ELF-1 (cell line): ENCODE measurements at places on chromosomes 4 and X.

- peak; percentile 23 for DNase-seq
Measured at GRCh38 chrX:150482537-150483206, 85.7 kb upstream of the MTM1 start.

- no peak for DNase-seq
Measured at GRCh38 chr4:107746161-107746560, 26.1 kb upstream of the PAPSS1 start.

- DNase-seq: peak; percentile 67
Measured at GRCh38 chr4:184983672-184984356, 34.5 kb upstream of the HELT start.

GRCh38 chr4:80172203-80172602 lies 25.1 kb upstream of the PRDM8 start:
- no peak for DNase-seq

DNA sequence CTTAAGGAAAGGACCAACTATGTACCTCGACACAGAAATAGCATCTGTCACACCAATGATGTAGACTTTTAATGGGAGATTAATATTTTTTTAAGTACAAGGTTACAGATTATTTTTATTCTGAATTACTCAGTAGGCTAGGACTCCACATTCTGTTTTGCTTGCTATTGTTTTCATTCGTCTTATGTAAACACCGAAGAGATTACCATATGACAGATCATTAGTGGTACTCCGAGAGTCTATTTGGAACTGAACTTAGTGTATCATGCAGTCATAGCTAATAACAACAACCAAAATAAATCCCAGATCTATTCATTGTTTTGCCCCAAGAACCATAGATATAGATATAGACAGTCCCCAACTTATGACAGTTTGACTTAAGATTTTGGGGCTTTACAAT lies 139.7 kb upstream of the SPRY1 start:
- no peak for DNase-seq

GRCh38 chrX:38606821-38607220 lies 45.5 kb downstream of the TSPAN7 start:
- no peak for DNase-seq

DNA sequence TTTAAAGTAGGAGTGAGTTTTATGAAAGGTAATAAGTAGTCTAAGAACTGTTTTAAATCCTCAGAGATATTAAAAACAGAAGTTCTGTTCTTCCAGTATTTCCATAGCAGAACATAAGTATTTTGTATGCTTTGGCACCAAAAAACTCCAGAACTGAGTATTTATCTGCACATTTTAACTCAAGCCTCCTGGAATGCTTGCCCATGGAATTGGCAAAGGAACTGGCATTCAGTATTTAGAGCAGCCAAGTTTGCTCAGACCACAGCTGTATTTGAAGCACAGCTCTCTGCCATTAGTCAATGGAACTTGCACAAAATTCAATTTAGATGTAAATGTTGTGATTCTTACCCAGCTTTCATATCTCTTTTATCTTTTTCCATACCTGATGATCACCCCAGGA lies 42.2 kb downstream of the NDNF start:
- no peak for DNase-seq

DNA sequence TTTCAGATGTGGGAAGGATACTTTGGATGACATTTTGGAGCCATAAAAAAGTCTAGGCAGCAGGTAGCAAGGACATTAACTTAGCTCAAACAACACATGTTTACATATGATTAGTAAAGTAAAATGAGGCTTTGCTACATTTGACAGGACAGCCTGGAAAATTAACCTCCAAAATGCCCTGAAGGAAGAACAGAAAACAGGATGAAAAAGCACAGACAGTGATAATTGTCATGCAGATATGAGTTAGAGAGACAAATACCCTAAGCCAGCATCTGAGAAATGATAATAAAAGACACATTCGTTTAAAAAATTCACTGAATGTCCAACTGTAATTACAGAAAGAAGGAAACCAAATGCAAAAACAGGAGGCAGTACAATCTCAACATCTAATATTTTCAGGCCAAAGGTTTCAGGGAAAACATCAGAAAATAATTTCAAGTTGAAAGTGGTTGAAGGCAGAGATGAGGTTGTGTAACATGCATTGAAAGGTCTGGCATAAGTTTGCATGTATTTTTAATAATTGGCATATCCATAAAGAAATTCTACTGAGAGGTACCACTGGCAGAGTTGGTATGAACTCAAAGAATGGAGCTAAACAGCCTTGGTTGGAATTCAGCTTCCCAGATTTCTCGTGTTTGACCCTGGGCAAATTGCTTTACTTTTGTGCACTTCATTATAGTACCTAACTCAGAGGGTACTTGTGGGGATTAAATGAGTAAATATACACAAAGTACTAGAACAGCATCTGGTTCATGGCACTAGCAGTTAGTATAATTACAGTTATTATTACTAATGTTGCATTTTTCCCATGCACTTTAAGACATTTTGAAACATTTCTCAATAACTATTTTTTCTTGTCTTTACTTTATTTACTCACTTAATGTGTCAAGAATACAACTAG lies 54.4 kb upstream of the MAP9 start:
- DNase-seq: no peak

GRCh38 chr4:17650406-17650805 lies 36.0 kb downstream of the MED28 start:
- no peak for DNase-seq

GRCh38 chrX:118761939-118762707 lies 34.7 kb downstream of the IL13RA1 start:
- no peak for DNase-seq

DNA sequence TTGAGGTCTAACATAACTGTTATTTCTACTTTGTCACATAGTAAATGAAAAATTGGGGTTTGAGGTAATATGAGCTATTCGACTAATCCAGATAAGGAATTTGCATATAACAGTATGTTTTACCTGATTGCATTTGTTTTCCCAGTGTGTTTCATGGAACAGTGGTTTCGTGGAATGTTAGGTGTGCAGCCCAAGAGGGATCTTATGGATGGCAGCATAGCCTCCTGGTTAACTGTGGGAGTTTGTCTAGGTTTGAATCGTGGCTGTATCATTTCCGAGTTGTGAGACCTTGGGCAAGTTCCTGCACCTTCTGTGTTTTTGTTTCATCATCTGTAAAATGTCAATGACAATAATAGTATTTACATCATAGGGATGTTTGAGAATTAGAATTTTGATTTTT lies 7.9 kb downstream of the BMPR1B start:
- no peak for DNase-seq

- no peak for DNase-seq
Measured at GRCh38 chrX:701673-702072, 71.1 kb downstream of the SHOX start.

DNA sequence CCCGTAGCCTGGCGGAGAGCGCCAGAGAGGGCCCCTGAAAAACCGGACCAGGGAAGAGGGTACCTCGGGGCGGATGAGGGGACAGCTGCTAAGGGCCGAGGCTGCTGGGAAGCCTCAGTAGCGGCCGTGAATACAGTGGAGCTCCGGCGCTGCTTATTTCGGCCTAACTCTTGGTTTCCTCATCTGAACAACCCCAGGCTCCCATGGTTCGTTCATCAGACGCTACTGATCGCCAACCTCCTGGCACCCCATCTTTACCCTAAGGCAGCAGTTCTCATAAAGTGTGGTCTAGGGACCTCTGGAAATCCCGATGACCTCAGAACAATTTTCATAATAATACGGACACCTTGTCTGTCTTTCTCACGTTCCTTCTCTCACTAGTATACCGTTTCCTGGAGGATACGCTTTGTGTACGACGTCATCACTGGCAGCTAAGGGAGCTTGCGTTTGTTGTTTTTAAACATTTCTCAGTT lies 645 bp upstream of the RAB28 start:
- DNase-seq: no peak

DNA sequence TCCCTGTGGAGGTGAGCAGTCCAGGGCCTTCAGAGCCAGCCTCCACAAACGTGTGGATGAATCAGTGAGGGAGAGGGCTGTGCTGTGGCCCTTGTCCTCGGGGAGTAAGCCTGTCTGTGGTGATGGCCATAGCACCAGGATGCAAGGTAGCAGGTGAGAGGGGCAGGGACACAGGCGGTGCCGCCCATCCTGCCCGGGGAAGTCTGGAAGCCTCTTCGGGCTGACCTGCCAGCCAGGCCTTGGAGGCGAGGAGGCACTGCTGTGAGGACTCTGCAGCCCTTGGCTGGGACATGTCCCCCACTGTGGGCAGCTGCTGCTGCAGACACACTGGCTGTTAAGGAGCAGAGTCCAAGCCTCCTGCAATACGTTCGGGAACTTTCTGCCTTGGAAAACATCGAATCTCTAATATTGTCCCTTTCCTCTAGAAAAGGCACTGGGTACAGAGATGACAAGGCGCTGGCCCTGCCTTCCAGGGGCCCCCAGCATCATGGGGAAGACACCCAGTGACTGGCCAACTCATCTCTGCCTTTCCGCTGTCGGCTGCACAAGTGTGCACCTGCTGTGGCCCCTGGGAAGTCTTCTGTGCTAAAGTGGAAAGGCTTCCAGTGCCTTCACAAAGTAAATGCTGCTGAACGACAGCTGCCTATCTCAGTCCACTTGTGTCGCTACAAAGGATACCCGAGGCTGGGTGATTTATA lies 101.4 kb downstream of the ADRA2C start:
- DNase-seq: no peak

GRCh38 chr4:182188622-182189021 lies 54.6 kb upstream of the TENM3 start:
- no peak for DNase-seq

GRCh38 chr4:4695497-4695896 lies 153.6 kb upstream of the STX18 start:
- DNase-seq: no peak

DNA sequence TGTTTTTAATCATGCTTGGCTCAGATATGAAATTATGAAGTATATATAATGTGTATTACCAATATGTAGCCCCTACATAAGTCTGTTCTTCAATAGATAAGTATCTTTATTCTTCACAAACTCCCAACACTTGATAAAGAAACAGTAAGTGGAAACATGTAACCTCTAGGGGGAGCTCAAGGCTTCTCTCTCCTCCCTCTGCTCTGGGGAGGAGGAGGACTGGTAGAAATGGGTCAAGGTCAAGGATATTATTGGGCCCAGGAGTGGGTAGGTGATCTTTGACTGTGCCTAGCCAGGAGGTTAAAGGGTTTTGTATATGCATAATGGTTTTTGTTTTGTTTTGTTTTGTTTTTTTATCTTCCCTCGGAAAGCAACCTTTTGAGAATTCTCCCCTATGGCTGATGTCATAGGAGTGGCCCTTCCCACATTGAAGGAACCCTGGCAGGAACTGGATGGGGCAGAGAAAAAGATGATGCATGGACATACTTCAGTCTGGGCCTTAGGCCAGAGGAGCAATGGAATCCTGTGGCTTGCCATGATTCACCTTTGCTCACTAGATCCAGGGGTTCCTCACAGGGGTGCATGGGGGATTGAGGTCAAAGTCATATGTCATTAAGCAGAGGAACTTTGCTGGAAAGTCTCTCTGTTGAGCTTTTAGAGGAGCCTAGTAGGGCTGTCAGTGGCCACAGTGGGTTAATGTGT lies 460.3 kb downstream of the MID1IP1 start:
- DNase-seq: peak; percentile 24

DNA sequence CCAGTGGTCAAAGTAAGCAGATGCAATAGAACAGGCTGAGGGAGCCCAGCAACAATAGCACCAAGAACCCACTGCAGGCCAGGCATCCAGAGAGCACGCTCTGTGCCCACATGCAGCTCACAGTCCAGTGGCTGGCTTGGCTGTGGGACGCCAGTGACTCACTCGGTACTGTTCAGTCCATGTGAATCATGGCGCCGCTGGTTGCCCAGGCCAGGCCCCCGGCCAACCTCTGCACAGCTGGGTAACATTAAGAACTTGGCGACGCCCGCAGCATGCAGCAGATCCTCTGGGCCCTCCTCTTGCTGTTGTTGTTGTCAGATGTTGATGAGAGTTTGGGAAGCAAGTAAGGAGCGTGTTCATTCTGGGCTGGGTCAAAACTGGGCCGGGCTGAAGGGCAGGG lies 60.5 kb downstream of the MSX1 start:
- DNase-seq: no peak

DNA sequence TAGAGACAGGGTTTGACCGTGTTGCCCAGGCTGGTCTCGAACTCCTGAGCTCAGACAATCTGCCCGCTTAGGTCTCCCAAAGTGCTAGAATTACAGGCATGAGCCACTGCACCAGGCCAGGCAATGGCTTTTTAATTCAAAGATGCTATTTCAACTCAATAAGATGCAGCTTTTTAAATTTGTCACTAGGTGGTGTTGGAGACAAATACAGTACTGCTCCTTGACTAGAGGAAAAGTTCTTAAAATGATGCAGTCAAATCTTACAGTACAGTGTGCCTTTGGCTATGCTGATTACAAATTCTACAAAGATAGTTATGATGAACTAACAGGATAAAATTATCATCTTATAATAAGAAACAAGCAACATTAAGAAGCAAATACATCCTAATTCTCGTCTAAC lies 441.1 kb downstream of the KCNIP4 start:
- no peak for DNase-seq

DNA sequence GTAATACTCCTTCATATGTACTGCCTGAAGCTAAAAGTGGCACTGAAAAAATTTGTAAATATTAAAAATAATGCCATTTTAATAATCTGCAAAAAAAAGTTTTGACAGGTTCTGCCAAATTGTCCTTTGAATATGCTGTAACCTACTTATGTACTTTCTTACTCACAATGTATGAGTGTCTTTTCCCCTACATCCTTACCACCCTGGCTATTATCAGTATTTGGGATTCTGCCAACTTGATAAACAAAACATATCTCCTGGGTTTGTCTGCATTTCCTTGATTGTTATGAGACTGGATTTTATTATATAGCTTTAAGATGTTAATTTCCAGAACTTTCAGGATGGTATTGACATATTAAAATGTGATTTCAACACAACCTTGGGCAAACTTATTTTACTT lies 187.9 kb downstream of the CHM start:
- DNase-seq: no peak

DNA sequence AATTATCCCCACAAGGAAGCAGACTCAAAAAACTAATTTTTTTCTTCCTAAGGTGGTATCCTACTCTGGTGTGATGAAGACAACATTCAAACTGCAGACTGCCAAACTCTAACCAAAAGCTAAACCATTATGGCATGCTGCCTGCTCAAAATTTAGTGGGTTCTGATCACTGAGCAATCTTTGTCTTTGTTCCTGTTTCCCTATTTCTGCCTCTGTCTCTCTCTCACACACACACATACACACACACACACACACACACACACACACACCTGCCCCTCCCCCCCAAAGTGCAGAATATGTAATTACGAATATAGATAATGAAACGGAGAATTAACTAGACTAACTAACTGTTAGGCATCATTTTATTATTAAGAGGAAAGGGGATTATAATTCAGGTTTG lies 1278.6 kb downstream of the PCDH7 start:
- DNase-seq: no peak
